GOT3 (cell line): ENCODE measurements at places on chromosomes 6 and 20.

GRCh38 chr6:139375226-139376016 is 973 bp upstream of the CITED2 start:
- DNase-seq: peak; percentile 78

DNA sequence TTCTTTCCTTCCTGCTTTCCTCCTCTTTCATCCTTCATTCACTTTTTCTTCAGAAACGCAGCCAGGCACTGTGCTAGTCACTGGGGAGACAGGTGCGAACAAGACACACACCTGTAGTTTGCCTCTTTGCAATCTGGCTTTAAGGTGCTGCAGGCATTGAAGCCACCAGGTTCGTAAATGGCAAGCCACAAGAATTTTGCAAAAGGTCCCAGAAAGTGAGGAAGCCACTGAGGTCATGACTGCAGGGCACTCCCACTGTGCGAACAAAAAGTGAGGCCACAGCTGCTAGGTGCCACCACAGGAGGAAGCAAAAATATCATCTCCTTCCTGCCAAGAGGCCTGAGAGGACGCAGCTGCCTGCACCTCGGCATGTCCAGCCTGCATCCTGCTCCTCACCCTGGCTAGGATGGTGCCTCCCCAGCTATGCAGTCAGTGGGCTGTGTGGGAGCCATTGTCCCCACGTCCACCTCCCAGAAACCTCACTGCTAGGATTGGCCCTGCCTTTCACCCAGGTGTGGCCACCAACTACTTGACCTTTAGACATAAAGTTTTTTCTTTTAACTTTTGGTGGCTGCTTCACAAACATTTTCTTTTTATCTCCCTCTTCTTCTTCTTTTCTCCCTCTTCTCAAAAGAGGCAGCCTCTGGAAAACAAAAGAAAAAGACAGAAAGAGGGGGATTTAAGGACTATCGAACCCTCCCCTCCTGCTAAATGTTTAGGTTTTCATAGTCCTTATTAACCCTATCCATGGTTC is 230.8 kb downstream of the BCAS1 start:
- no peak for DNase-seq

DNA sequence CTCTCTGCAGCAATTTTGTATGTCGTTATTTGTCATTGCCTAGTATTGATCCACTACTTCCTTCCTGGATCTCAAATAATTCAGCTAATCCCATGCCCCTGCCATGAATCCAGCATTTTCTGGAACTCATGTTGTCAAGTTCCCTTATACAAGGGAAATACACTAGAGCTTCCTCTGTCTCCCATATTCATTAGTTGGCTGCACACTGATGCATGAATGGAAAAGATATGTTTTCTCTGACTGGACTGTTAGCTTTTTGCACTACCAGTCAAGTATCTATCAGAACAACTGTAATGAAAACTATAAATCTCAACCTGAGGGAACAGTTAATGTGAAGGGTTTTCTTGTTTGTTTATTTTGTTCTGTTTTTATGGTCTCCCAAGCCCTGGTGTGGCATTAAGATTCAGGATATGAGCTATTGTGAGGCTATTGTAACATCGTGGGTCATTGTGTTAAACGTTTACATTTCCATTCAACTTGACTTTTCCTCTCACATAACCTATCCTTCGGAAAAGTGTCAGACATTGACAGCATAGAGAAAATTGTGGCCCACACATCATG is 102.5 kb upstream of the FAM8A1 start:
- no peak for DNase-seq

- DNase-seq: no peak
Observed at GRCh38 chr20:55614220-55614757, 391.0 kb downstream of the CBLN4 start.

- no peak for DNase-seq
Observed at GRCh38 chr6:161414180-161414579, 140.3 kb upstream of the AGPAT4 start.

GRCh38 chr6:4884646-4885340 is 108.6 kb downstream of the CDYL start:
- no peak for DNase-seq

GRCh38 chr20:56865055-56865454 is 235.9 kb downstream of the TFAP2C start:
- DNase-seq: no peak

DNA sequence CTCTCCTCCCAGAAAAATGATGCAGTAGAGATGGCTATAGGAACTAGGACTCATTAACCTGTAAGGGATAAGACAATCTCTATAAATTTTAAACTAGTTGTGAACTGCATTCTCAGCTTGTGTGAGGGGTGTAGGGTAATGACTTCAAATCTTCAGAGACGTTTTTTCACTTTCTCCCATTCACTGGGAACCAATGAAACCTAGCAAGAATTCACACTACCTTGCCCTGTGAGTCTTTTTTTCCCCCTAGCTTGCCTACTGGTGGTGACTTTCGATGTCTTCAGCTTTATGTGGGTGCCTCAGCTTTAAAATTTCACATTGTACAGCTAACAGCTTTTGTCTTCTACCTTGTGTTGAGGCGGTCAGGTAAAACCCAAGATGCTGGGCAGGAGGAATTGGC is 192.0 kb downstream of the MEI4 start:
- DNase-seq: no peak

- no peak for DNase-seq
Observed at GRCh38 chr6:14275493-14275851, 157.9 kb downstream of the CD83 start.
